Activated CD8-positive, alpha-beta T cell treated with anti-CD3 and anti-CD28 coated beads, Interleukin-2, amount 10 ng/mL, durations not matched to agents 7 days and 5 days (primary cell): ENCODE measurements at places on chromosomes 5 and 9. TPM values are rescaled to one million over a fixed set of nuclear protein-coding genes. Genes with fewer than 3 reads are reported as not detected.

DNA sequence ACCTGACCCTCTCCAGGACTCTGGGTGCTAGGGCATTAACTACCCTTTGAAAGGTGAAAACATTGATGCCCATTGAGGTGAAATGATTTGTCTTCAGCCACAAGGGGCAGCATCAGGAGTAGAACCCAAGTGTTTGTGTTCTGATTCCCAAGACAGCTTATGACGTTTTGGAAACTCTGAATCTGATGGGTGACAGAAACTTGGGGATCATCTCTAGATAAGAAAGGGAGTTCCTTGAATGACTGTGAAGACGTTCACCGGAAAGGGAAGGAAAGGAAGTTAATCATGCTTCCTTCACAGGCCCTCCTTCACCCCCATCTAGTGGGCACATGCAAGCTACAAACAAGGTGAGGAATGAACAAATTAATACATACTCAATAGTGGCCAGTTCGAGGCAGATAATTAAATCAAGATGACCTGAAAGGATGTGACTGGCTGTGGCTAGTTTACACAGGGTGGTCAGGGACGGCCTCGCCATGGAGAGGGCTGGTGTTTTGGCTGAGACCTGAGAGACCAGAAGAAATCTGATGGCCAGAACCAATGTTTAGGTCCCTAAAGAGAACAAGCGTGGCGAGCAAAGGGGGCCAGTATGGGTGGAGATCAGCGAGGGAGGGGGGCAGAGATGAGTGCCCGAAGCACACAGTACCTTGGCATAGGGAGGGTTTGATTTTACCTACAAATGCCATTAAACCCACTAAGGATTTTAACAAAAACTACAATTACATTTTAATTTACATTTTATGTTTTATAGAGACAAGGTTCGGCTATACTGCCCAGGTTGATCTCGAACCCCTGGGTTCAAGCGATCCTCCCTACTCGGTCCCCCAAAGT is 937 bp upstream of the SLC26A2 start:
- peaks cover 37% of the 10 kb centered on the region for H3K4me1 ChIP-seq
- peak overlapping the region; percentile 78 for H3K27ac ChIP-seq
- DNase-seq, result peak; percentile 59

DNA sequence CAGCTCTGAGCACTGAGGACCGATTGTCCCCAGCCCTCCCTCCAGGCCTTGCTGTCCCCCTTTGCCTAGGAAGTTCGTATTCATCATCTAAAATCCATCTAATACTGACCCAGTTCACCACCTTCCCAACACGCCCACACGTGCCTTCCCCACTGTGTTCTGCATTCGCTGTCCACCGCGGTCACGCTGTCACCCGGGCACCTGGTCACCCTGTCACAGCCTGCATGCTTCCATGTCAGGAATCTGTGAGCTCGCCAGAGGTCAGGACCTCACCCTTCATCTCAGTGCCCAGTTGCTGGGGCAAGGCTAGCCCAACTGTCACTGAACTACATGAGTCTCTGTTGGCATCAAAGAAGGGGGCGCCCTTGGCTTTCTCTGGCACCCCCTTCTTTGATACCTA is 82.9 kb upstream of the RUFY1 start:
- DNase-seq, result no peak
- no peak overlapping the region for H3K4me3 ChIP-seq
- no peaks in the 10 kb centered on the region for H3K4me1 ChIP-seq
- H3K27me3 ChIP-seq, result no peaks in the 10 kb centered on the region

- H3K4me1 ChIP-seq, result no peaks in the 10 kb centered on the region
- no peaks in the 10 kb centered on the region for H3K36me3 ChIP-seq
- no peak for DNase-seq
- no peak overlapping the region for H3K27ac ChIP-seq
- no peaks in the 10 kb centered on the region for H3K27me3 ChIP-seq
- H3K4me3 ChIP-seq, result no peak overlapping the region
Observed at GRCh38 chr9:24398466-24398865, 147.2 kb downstream of the IZUMO3 start.

DNA sequence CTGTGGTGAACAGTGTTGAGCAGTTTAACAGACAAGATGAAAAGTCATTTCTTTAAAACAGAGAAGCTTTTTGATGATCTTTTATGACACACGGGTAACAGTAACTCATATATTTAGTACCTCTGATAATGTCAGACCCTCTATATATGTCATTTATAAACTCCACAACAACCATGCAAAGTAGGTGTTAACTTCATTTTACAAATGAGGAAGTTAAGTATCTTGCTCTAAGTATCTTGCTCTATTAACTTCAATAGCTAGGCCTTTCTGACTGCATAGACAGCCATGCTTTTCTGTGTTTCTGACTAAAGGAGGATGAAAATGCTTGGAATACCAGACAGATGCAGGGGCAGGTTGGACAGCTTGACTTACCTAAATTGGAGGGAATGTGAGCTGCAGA is 1.8 kb downstream of the NUDT2 start:
- peaks cover 27% of the 10 kb centered on the region for H3K4me1 ChIP-seq
- H3K27ac ChIP-seq, result no peak overlapping the region
- no peak overlapping the region for H3K4me3 ChIP-seq
- H3K27me3 ChIP-seq, result no peaks in the 10 kb centered on the region

DNA sequence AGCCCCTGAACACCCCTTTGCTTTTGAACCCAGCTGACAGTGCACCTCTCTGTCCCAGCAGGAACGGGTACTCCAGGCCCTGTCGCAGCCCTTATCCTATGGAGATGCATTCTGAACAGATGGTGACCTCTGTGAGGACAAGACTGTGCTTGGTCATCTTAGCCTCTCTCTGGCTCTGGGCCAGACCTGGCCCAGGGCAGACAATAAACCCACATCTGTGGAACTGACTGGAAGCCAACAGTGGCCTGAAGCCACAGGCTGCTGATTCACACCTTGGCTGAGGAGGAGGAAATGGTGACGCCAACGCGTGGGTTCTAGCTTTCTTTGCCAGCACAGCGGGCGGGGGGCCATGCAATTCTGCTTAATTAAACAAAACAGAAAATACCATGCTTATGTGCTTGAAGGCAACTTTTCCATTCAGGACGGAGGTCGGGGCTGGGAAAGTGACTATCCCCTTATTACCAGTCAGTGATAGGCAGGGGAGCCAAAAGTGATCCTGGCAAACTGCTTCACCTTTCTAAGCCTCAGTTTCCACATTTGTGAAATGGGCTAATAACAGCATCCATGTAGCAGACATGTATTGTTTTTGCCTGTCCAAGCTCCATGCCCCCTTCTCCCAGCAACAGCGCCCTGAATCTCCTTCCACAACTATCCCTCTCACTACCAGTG is 10.8 kb downstream of the SH3PXD2B start:
- H3K27ac ChIP-seq, result no peak overlapping the region
- DNase-seq, result peak; percentile 48
- no peak overlapping the region for H3K4me3 ChIP-seq
- H3K27me3 ChIP-seq, result peaks cover 17% of the 10 kb centered on the region

DNA sequence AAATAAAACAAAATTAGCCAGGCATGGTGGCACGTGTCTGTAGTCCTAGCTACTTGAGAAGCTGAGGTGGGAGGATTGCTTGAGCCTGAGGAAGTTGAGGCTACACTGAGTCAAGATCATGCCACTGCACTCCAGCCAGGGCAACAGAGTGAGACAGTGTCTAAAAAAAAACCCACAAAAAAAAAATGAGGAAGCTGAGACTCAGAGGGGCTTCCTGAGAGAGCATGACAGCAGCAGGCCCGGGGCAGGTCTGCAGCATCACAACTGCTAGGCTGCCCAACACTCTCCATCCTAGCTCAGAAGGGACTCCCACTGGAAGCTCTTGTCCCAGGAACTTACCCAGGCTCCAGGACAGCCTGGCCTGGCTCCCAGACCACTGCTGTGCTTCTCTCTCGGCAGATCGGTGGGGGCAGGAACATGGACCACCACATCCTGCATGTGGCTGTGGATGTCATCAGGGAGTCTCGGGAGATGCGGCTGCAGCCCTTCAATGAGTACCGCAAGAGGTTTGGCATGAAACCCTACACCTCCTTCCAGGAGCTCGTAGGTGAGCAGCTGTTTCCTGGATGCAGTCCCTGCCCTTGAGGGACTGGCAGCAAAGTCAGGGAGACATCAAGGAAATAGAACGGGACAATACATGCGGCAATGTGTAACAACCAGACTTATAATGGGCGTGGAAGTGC is 19.1 kb downstream of the PTGS1 start:
- no peak overlapping the region for H3K27ac ChIP-seq
- H3K4me1 ChIP-seq, result peaks cover 8% of the 10 kb centered on the region

ZFR gene
- total RNA-seq, result 48.7 TPM

CNTLN gene
- 1.5 TPM for total RNA-seq
